ENCODE measurements at places on chromosomes 7 and 10. TPM values are rescaled to one million over a fixed set of nuclear protein-coding genes. Genes with fewer than 3 reads are reported as not detected.

GRCh38 chr10:14727924-14728323 lies 46.8 kb downstream of the FAM107B start:
- DNase-seq, result no peak
- H3K27ac ChIP-seq, result no peak overlapping the region
- H3K4me1 ChIP-seq, result peaks cover 3% of the 10 kb centered on the region

GRCh38 chr10:50988792-50989191 lies 85.5 kb upstream of the PRKG1 start:
- H3K27me3 ChIP-seq, result no peaks in the 10 kb centered on the region
- H3K36me3 ChIP-seq, result no peaks in the 10 kb centered on the region
- DNase-seq, result no peak
- no peak overlapping the region for H3K27ac ChIP-seq
- peak overlapping the region; percentile 92 for H3K4me3 ChIP-seq

GRCh38 chr10:75397496-75398199 lies 3.9 kb downstream of the ZNF503 start:
- no peaks in the 10 kb centered on the region for H3K4me1 ChIP-seq
- H3K27ac ChIP-seq, result peak overlapping the region; percentile 30
- H3K36me3 ChIP-seq, result no peaks in the 10 kb centered on the region
- DNase-seq, result no peak
- no peaks in the 10 kb centered on the region for H3K27me3 ChIP-seq

DNA sequence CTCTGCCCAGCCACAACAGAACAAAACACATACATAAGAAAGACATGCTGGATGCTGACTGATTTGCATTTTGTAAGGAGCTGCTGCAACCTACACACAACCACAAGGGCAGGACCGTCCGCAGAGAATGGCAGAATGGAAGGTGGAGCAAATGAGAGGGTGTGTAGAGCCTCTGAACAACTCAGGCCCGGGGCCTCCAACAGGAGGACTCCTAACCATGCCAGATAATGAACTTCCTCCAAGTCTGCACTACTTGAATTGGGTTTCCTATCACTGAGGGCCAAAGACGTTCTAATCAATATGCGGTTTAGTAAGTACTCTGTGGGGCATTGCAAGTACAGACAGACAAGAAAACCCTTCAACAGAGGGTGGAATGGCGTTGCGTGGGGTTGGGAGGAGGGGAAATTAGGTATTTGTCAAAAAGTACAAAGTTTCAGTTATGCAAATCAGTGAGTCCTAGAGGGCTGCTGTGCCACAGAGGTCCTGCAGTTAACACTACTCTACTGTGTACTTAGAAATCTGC lies 14.6 kb downstream of the VOPP1 start:
- no peaks in the 10 kb centered on the region for H3K36me3 ChIP-seq
- H3K4me3 ChIP-seq, result no peak overlapping the region
- H3K27ac ChIP-seq, result no peak overlapping the region

GRCh38 chr7:109387530-109387929 lies 817.9 kb downstream of the DNAJB9 start:
- H3K4me1 ChIP-seq, result no peaks in the 10 kb centered on the region
- no peaks in the 10 kb centered on the region for H3K36me3 ChIP-seq
- H3K27ac ChIP-seq, result no peak overlapping the region

- no peaks in the 10 kb centered on the region for H3K27me3 ChIP-seq
- no peaks in the 10 kb centered on the region for H3K36me3 ChIP-seq
- no peak overlapping the region for H3K27ac ChIP-seq
- no peak overlapping the region for H3K4me3 ChIP-seq
These were observed 267.6 kb downstream of the SKIDA1 start for GRCh38 chr10:21257919-21258318.

- H3K4me1 ChIP-seq, result no peaks in the 10 kb centered on the region
- H3K27ac ChIP-seq, result no peak overlapping the region
- no peaks in the 10 kb centered on the region for H3K36me3 ChIP-seq
- DNase-seq, result no peak
These were observed 244.3 kb upstream of the SHH start for GRCh38 chr7:156056534-156056933.

DNA sequence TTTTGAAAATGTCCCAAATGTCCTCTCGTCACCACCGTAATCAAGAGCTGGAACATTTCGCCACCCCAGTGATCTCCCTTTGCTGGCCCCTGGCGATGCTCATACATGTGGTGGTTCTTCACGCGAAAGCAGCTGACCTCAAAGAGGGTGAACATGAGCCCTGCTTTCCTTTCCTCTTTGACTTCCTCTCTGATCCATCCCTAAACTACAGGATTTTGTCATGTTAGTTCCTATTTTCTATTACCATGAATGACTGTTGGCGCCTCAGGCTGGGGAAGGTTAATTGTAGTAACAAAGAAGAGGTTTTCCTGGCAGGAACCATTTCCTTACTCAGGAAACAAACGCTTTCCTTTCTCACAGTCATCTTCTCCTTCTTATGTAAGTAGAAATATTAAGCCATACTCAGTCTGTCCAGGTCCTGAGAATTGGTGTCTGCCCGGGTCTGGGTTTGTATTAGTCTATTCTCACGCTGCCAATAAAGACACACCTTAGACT lies 114.5 kb downstream of the INSYN2A start:
- H3K27ac ChIP-seq, result no peak overlapping the region
- H3K27me3 ChIP-seq, result no peaks in the 10 kb centered on the region
- no peaks in the 10 kb centered on the region for H3K4me1 ChIP-seq

ATOH7 gene
- not detected for total RNA-seq
